Smooth muscle cell of the pulmonary artery (primary cell): ENCODE measurements at places on chromosomes 5 and 9. TPM values are rescaled to one million over a fixed set of nuclear protein-coding genes. Genes with fewer than 3 reads are reported as not detected.

SLC9A3 gene
- total RNA-seq = 0.78 and 0.86 TPM in 2 replicates

CXCL14 gene
- 0.26 TPM in 1 of 2 replicates, not detected in the other for total RNA-seq

FAM169A gene
- 0.13 and 0.36 TPM in 2 replicates for total RNA-seq

TAS2R1 gene
- total RNA-seq = not detected in 2 replicates

INSL4 gene
- not detected in 2 replicates for total RNA-seq

SLC34A1 gene
- total RNA-seq = not detected in 2 replicates

NR2F1 gene
- total RNA-seq = 9.1 and 10.2 TPM in 2 replicates

DBH gene
- total RNA-seq = not detected in 2 replicates

FOXD4L6 gene
- total RNA-seq = 0.13 and 0.17 TPM in 2 replicates

FAM174A gene
- 45.6 and 52.9 TPM in 2 replicates for total RNA-seq

C9 gene
- not detected in 2 replicates for total RNA-seq

CATSPER3 gene
- 0.10 and 0.13 TPM in 2 replicates for total RNA-seq

PCDHGC3 gene
- 77.2 and 94.3 TPM in 2 replicates for total RNA-seq

LRRC26 gene
- total RNA-seq = not detected in 2 replicates

PHF24 gene
- total RNA-seq = 0.07 and 0.10 TPM in 2 replicates

NNT gene
- 71.0 and 89.2 TPM in 2 replicates for total RNA-seq

AKNA gene
- 11.3 and 13.1 TPM in 2 replicates for total RNA-seq

SAP30L gene
- 19.9 and 29.1 TPM in 2 replicates for total RNA-seq

IFNK gene
- not detected in 2 replicates for total RNA-seq

IFNA21 gene
- not detected in 2 replicates for total RNA-seq

SCGB3A1 gene
- not detected in 2 replicates for total RNA-seq

TAF11L10 gene
- not detected in 2 replicates for total RNA-seq

STK32A gene
- total RNA-seq = 3.5 and 3.7 TPM in 2 replicates

SNCAIP gene
- 0.13 and 1.2 TPM in 2 replicates for total RNA-seq

SSNA1 gene
- 42.6 and 53.3 TPM in 2 replicates for total RNA-seq

YTHDC2 gene
- total RNA-seq = 22.1 and 28.7 TPM in 2 replicates

EIF4E1B gene
- total RNA-seq = not detected in 2 replicates

MSANTD3 gene
- total RNA-seq = 51.8 and 59.2 TPM in 2 replicates

IFNA13 gene
- total RNA-seq = not detected in 2 replicates

WDR55 gene
- 23.5 and 23.7 TPM in 2 replicates for total RNA-seq

TLR4 gene
- total RNA-seq = 21.7 and 35.8 TPM in 2 replicates

CCDC171 gene
- total RNA-seq = 2.2 and 2.4 TPM in 2 replicates

ANKH gene
- total RNA-seq = 73.7 and 83.0 TPM in 2 replicates

PCDH12 gene
- total RNA-seq = 0.36 and 0.46 TPM in 2 replicates

RFX3 gene
- 5.0 and 5.4 TPM in 2 replicates for total RNA-seq
